ENCODE measurements at places on chromosomes 7 and 10.

DNA sequence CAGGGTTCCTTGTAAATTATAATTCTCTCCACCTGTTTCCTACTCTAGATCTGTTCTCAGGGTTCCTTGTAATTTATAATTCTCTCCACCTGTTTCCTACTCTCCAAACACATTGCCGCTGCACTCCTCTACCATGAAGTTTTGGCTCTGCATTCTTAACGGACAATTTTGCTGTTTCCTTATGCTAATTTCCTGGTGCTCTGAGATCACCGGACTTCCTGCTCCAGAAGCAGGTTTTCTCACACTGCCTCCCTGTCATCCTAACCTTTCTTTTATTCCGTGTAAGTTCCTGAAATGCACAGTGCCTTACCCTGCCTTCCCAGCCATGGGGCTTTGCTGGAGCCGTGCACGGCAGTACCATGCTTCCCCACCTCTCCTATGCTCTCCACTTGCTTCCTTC lies 256.8 kb downstream of the PLXNA4 start:
- no peak for DNase-seq

DNA sequence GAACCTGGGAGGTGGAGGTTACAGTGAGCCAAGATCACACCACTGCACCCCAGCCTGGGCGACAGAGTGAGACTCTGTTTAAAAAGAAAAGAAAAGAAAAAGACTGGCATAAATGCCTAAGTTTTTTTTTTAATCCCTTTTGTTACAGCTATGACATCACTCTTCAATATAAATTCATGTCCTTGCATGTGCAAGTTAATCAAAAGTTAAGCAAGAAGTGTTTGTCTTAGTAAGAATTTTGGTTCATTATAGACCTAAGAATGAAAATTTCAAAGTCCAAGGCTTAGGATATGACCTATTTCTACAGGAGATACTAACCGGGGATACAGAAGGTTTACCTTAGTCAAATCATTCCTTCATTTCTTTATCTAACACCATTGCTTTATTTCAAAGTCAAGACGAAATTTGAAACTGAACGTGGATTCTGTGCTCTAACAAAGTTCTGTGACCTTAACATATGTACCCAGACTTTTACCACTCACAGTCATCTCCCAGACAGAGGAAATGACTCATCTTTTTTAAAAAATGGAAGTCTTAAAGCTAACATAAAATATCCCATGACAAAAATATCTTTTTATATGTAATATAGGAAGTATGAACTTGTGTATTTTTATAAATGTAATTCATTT lies 29.3 kb upstream of the ITGB8 start:
- no peak for DNase-seq

GRCh38 chr10:74892839-74893238 lies 66.4 kb downstream of the KAT6B start:
- no peak for DNase-seq

GRCh38 chr10:99711129-99711719 lies 20.7 kb downstream of the COX15 start:
- no peak for DNase-seq

GRCh38 chr7:50822110-50822509 lies 39.4 kb upstream of the GRB10 start:
- DNase-seq, result no peak

- DNase-seq, result no peak
Measured at GRCh38 chr10:17747883-17748550, 4.0 kb upstream of the TMEM236 start.

GRCh38 chr10:34994565-34995142 lies 95.5 kb downstream of the CUL2 start:
- DNase-seq, result peak; percentile 46

DNA sequence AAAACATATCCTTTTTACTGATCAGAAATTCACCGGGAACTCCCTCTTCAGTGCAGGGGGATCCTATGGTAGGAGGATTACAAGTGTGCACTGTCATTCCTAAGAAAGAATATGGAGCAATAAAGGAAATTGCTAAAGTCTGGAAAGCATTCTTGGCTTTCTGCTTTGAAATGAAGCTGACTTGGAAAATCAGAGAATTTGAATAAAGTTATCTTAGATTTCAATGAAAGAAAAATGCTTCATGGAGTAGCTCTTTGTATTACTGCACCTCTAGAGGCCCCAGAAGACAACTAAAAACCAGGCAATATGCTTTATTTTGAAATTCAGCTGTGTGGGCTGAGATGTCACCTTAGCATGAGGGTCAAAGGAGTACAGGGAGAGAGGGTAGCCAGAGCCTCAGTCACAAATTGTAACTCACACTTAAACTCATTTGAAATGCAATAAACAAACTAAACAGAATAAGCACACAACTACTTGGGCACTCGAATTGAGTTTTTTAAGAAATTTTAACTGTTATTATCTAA lies 102.5 kb downstream of the IMMP2L start:
- DNase-seq, result no peak

DNA sequence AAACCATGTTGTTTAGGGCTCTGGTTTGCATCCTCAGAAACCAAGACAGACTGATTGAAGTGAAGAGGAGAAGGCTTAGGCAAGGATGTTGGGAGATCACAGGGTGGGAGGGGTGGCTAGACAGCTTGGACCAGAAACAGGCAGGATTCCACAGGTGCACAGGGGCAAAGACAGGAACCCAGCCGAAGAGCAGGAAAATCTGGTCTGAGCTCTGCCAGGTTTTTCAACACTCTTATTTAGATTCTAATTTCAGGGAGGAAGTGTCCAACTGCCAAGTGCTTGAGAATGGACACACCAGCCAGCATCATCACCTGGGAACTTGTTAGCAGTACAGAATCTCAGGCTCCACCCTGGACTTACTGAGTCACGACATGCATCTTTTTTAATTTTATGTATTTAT lies 93.8 kb downstream of the MARCHF5 start:
- DNase-seq, result no peak

GRCh38 chr10:128161031-128161430 lies 34.8 kb upstream of the MKI67 start:
- no peak for DNase-seq

DNA sequence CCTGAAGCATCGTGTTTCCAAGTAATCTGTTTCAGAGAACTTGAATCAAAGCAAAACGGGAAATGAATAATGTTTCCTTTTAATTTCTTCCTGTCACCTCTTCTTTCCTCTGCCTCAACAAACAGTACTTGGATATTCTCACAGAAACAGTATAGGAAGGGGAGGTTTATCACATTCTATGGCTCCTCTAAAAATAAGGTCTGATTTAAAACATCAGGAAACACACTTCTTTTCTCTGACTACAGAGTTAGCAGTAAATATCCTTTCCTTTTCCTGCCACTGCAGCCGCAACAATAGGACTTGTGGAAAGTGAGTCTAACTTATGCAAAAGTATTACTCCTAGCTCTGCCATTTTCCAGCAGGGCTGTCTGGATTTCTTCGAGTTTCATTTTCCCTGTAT lies 62.3 kb downstream of the CH25H start:
- DNase-seq, result no peak

- DNase-seq, result no peak
Measured at GRCh38 chr10:85603151-85603940, 763.2 kb downstream of the GRID1 start.

GRCh38 chr10:5643346-5644067 lies 22.9 kb downstream of the ASB13 start:
- no peak for DNase-seq

Data from naive thymus-derived CD4-positive, alpha-beta T cell (primary cell).